Stimulated activated CD8-positive, alpha-beta memory T cell treated with anti-CD3 and anti-CD28 coated beads, Interleukin-12 subunit alpha, Interleukin-12 subunit beta, amount 100 ng/mL, for 4 hours (primary cell): ENCODE measurements at places on chromosomes 12 and 14.

GRCh38 chr12:10726945-10727344, 3.8 kb upstream of the YBX3 start:
- DNase-seq = no peak

DNA sequence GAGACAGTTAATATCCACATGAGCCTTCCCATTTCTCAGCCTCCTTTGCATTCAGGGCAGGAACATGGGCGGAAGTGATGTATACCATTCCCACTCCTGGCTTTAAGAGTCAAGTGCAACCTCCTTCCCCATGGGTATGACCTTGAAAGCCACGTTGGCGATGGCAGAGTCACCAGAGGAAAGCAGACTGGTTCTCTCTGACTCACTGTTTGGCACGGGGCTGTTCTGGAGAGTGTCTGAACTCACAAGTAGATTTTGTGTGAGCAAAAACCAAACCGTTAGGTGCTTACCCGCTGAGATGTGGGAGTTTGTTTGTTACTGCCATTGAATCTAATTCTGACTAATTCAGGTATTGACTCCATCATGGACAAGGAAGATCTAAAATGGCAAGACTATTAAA, 36.7 kb upstream of the PZP start:
- no peak for DNase-seq

DNA sequence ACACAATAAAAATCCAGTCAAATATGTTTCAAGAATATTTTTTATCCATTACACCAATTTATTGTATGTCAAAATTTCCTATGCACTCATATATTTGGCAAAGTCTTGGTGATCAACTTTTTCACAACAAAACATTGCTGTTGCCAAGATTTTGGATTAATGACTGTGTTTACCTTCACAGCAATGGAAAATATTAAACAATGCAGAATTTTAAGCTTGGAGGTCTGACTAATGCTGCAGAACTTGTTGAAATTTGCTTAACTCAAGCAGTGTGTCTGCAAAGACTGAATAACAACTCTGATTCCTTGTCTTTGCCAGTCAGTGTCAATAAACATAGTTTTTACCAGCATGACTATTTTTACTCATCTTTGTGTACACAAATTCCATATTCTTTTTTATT, 336.4 kb downstream of the CCER1 start:
- DNase-seq = no peak

DNA sequence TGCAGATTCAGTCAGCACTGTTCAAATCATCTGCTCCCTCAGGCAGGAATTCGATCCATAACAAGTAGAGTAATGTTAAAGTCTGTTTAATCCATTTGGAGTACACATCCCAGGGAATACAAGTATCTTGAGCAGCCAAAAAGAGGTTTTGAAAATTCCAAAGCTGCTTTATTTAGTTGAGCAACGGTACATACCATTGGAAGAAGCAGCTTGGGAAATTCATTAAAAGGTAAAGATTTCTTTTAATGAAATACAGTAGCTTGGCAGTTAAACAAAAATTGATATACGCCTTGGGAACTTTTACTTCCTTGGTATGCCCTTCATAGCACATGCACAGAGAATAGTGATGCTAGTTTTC, 153.8 kb downstream of the LRIG3 start:
- no peak for DNase-seq
